ENCODE measurements at places on chromosomes 13 and 19.

DNA sequence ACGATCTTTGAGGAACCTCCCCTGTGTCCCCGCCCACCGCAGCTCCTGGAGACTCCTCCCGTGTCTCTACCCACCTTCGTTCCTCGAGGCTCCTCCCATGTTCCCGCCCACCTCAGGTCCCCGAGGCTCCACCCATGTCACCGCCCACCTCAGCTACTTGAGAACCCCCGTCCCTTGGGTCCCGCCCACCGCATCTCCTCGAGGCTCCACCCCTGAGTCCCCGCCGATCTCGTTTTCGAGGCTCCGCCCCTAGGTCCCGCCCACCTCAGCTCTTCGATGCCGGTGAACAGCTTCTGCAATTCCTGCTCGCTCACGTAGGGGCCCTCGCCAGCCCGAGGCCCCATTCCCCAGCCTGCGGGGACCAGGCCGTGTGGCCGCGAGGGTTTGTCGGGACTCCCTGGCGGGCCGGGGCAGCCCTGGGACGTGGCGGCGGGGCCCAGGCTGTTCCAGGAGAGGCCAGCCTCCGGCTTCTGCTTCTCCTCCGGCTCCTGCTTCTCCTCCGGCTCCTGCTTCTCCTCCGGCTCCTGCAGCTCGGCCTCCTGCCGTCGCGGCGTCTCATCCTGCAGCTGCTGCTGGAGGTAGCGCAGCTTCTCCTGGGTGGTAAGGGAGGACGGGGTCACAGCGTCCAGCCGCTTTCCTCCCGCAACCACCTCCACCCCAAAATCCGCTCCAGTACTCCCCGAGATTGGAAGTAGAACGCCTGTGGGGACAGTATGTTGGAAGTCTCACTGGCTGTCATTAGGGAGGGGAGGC lies 16.7 kb downstream of the TSKS start:
- no peak for DNase-seq

- no peak for DNase-seq
These were observed 34.2 kb downstream of the CEBPG start for GRCh38 chr19:33407716-33408115.

- no peak for DNase-seq
These were observed 11.4 kb downstream of the NFIX start for GRCh38 chr19:13006431-13007281.

DNA sequence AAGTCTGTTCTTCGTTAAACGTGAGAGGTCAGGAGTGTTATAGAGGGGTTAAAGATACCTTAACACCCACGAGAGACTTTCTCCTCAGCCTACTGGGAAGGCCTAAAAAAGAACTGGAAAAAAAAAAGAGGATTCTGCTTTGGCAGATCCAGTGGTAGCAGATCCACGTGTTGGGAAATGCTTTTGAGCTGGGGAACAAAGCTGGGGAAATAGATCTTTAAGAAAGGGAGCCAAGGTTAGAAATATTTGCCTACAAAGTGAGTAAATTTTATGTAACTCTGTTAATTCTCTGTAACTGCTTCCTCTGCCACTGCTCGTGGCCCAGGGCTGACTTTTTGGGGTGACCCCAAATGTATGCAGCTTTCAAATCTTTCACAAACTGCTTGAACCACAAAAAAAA lies 11.7 kb downstream of the RFX2 start:
- no peak for DNase-seq

DNA sequence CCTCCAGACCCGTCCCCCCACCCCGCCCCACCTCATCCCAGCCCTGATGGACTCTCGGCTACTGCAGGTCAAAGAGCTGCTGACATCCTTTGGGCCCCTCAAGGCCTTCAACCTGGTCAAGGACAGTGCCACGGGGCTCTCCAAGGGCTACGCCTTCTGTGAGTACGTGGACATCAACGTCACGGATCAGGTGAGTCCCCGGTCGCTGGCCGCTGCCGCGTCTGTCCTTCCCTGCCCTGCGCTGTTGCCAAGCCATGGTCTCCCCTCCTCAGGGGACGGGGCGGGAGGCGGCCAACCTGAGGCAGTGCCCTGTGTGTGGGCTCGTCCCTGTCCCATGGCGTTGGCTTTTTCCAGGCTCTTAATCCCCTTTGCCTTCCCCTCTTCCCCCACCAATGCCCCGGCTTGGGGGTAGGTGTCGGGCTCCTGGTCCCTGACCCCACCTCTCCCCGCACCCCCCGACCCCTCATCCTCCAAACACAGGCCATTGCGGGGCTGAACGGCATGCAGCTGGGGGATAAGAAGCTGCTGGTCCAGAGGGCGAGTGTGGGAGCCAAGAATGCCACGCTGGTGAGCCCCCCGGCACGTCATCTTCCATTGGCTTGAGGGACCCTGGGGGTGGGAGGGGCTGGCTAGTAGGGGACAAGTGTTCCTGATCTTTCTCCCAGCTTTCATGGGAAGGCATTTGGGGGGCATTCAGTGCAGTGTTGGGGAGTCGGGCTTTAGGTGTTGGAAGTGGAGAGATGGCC lies 6.2 kb upstream of the EPN1 start:
- no peak for DNase-seq

GRCh38 chr13:67150608-67151007 lies 79.5 kb downstream of the PCDH9 start:
- no peak for DNase-seq

DNA sequence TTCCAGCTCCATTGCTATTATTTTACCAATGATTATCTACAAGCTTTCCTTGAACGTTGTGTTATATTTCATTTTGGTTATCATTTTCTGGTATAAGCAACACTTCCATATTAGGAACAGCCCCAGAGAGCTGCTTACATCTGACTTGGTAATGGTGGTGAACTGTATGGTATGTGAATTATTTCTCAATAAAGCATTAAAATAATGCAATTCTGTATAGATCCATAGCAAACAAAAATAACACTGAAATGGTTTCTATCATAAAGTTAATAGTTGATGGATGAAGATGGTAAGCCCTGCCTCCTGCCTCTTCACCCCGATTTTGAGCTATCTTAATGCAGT lies 27.5 kb downstream of the GGACT start:
- DNase-seq, result no peak

DNA sequence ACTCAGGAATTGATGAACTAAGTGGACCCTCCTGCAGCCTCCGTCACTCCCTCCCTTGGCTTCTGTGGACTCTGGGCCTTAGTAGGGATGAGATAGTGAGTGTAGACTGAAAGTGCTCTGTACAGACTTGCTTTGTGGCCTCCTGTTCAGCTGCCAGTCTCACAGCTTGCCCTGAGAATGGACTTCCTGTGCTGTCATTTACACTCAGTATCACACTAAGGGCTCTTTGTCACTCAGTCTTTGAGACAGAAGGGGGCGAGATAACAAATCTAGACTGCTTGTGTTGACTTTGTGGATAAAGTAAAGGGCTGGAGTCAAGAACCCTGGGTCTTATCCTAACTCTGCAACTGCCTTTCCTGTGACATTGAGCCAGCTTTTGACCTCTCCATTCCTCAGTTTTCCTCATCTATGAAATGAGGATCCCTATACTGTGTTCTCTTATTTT lies 21.0 kb upstream of the SPRY2 start:
- no peak for DNase-seq

DNA sequence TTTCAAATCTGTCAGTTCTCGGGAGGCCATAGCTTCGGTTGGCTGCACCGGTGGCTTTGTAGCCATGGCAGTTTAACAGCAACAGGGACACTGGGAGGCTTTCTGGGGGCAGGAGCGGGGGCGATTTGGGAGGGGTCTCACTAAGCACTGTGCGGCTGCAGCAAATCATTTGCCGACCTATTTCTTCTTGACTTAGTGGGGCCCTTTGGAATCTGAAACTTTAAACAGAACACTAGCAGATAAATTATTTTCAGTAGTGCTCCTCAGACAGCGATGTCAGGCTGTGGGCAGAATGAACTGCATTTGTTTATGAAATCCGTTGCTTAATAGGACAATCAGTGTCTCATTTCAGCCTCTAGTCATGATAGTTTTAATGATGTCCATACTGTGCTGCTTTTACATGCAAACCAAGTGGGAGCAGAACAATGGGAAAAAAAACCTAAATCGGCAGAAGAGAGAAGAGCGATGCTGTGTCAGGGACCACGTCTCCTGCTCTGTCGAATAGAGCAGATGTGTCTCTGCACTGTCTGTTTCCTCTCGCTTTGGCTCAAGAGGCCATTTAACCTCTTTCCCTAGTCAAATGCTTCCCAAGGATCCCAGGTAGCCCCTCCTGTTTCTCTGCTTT lies 211.9 kb downstream of the OLFM4 start:
- no peak for DNase-seq
